Transverse colon (tissue), 4 donors: ENCODE measurements at places on chromosomes 13 and 19. TPM values are rescaled to one million over a fixed set of nuclear protein-coding genes. Genes with fewer than 3 reads are reported as not detected.

FOSB gene
- 64.7 TPM for total RNA-seq

CPAMD8 gene
- total RNA-seq: 1.4 TPM

TMEM161A gene
- 16.9 TPM for total RNA-seq

ZNF223 gene
- total RNA-seq: 2.2 TPM

DNA sequence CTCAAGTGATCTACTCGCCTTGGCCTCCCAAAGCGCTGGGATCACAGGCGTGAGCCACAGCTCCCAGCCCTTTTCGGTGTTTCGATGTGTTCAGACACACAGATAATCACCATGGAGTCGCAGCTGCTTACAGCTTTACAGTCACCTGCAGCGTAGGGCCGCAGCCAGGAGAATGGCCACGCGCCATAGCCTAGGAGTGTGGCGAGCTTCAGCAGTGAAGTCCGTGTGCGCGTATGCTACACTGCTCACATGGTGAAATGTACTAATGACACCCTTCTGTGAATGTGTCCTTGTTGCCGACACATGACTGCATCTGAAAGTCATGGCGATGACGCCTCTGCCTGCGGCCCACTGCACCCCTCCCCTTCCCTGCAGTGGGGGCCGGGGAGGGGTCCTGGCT lies 23.6 kb downstream of the AP3D1 start:
- DNase-seq: no peak

GRCh38 chr19:43606569-43607229 lies 5.2 kb upstream of the SRRM5 start:
- no peak for DNase-seq

DNA sequence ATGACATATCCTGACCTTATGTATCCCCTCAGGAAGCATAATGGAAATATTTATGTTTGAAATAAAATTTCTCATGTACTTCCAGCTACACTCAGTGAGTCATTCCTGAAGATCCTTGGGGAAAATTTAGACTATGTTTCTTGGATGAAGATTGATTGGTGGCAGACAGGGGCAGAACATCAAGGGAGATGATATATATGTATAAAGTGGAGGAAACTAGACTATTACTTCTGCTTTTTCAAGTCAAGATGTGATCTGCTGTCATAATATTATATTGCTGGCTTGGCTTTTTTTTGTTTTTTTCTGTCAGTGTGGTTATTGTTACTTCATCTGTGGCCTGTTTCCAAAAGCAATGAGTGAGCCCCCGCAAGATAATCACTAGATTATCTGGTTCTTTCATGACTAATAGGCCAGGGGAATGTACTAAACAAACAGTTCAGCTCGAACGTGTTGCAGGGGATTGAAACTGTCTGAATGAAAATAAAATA lies 87.2 kb upstream of the TNFSF11 start:
- no peak for DNase-seq

GRCh38 chr13:77409412-77409811 lies 82.5 kb upstream of the MYCBP2 start:
- no peak for DNase-seq

DNA sequence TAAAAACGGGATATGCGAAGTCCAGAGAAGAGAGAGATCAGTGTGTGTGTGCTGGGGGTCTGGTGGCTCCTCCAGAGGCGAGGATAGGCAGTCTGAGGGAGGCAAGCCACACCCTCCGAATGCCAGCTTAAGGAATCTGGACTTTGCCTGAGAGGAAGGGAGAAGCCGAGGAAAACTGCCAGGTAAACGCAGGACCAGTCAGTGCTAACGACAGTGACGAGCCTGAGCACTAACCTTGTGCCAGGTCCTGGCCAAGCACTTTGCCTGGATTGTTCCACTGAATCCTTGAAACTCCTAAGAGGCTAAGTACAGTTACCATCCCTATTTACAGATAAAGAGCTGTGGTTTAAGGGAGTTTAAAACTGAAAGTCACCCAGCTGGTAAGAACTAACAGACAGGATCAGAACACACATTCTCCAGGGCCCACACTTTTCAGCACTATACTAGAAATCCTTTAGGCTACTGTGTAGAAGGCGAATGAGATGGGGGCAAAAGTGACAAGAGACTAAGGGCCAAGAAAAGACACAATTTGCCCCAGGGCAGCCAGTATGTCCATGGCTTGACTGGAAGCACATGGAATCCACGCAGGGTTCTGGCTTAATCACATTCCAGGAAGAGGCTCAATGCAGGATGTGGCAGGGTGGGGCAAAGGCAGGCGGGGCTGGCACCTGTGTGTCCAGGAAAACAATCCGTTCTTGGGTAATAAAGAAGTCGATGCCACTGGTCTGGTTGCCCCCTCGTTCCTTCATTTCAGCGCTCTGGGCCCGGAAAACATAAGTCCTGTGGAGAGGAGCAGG lies 15.1 kb downstream of the SMG9 start:
- DNase-seq: peak; percentile 87

- DNase-seq: no peak
Measured at GRCh38 chr13:98858191-98858590, 105.7 kb upstream of the SLC15A1 start.

GRCh38 chr19:54138489-54139256 lies 1.1 kb downstream of the CNOT3 start:
- DNase-seq: no peak
